Neural progenitor cell (in vitro differentiated cells): ENCODE measurements at places on chromosomes 16 and 17. TPM values are rescaled to one million over a fixed set of nuclear protein-coding genes. Genes with fewer than 3 reads are reported as not detected.
A peak's percentile ranks its signal among the peaks of the same experiment; 100 is the strongest.

DNA sequence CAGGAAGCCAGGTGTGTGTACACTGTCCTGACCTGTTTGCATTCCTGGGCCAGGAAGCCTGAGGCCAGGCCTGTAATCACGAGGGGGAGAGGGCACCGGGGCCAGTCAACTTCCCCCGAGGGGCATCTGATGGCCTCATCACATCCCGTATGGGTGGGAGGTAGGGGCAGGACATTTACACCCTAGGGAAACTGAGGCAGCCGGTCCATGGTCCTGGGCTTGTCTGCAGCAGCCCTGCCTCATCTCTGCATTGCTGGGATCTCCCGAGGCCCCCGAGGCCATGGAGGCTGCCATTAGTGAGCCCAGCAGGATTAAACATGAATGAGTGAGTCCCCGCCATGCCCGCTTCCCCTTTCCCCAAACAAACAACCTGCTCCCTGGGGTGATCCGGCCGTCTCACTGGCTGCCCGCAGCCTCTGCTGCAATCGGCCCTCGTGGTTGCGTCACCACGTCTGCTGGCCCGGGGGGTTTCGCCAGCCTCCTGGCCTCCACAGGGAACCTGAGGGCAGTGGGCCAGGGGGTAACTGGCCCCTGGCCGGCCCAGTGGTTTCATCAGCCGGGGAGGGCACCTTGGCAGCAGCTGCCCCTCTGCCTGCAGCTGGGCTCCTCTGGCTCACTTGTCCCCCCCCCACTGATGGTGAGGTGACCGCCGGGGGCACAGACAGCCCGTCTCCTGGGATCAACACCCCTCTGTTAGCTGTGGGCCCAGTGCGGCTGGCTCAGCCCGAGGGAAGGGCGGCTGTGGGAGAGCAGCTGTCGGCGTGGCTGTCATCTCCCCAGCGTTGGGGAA is 88.3 kb upstream of the GSE1 start:
- peaks cover 39% of the 10 kb centered on the region for H3K4me1 ChIP-seq
- peak; percentile 51 for DNase-seq
- H3K27me3 ChIP-seq = no peaks in the 10 kb centered on the region

- peaks cover 47% of the 10 kb centered on the region for H3K4me1 ChIP-seq
- no peaks in the 10 kb centered on the region for H3K36me3 ChIP-seq
- peak; percentile 55 for DNase-seq
Observed at GRCh38 chr16:54594601-54595391, 308.2 kb upstream of the IRX3 start.

DNA sequence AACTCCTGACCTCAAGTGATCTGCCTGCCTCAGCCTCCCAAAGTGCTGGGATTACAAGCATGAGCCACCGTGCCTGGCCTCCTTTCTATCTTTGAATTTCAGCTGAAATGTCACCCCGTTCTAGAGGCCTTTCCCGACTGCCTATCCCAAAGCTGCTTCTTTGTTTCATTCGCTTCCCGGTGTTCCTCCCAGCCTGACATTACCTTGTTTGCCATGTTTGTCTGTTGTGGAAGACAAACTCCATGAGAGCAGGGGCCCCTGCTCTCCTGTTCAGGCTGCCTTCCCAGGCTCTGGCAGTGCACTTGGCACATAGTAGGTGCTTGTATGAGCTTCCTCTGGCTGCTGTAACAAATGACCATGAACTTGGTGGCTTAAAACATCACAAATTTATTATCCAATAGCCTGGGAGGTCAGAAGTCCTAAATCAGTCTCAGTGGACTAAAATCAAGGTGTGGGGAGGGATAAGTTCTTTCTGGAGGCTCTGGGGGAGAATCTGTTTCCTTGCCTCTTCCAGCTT is 2.6 kb upstream of the CCL22 start:
- DNase-seq = no peak
- no peaks in the 10 kb centered on the region for H3K27me3 ChIP-seq
- no peaks in the 10 kb centered on the region for H3K36me3 ChIP-seq
- H3K27ac ChIP-seq = no peak overlapping the region

DNA sequence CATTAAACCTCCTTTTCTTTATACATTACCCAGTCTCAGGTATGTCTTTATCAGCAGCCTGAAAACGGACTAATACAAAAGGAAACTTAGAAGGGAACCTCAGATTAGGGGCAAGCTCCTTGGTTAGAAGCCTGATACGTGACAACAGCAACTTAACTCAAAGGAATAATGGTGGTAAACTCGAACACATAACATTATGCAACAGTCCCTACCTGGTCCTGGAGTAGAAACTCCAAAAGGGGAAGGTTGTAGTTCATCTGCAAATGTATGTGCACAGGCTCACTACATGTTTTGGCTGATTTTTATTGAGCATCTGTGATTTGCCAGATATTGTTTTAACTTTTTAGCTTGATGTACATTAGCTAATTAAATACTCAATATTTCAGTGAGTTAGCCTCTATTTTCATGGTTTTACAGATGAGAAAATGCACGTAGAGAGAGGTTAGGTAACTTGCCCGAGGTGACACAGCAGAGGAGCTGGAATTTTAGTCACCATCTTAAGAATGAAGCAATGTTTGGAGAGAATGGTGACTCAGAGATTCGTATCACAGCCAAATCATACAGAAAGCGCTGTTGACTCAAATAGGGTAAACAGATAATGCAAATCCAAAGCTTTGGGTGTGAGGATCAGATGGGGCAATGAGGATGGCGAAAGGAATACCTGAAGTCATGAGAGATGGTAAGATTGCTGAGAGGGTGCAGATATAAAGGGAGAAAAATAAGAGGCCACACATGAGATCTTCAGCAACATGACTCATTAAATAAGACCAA is 194.9 kb upstream of the RBFOX1 start:
- H3K27me3 ChIP-seq = no peaks in the 10 kb centered on the region
- H3K36me3 ChIP-seq = no peaks in the 10 kb centered on the region
- peaks cover 4% of the 10 kb centered on the region for H3K4me1 ChIP-seq
- no peak for DNase-seq

DNA sequence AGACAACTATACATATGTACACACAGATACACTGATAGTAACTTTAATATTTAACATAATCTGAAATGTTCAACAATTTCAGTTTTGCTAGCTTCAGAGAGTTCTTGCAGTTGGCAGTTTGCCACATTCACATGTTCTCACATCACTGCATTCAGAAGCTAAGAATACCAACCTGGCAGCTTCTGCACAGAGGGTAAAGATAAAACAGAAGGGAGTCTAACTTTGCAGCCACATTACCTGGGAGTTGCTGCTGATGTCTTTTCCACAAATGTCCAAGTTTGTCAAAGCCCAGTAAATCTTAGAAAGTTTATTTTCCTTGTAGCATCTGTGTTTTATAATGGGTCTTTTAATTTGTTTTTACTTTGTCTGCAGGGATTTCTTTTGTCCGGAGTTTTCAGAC is 332.0 kb downstream of the BCAS3 start:
- no peak overlapping the region for H3K4me3 ChIP-seq
- H3K4me1 ChIP-seq = peaks cover 13% of the 10 kb centered on the region
- no peaks in the 10 kb centered on the region for H3K27me3 ChIP-seq
- H3K27ac ChIP-seq = no peak overlapping the region

DNA sequence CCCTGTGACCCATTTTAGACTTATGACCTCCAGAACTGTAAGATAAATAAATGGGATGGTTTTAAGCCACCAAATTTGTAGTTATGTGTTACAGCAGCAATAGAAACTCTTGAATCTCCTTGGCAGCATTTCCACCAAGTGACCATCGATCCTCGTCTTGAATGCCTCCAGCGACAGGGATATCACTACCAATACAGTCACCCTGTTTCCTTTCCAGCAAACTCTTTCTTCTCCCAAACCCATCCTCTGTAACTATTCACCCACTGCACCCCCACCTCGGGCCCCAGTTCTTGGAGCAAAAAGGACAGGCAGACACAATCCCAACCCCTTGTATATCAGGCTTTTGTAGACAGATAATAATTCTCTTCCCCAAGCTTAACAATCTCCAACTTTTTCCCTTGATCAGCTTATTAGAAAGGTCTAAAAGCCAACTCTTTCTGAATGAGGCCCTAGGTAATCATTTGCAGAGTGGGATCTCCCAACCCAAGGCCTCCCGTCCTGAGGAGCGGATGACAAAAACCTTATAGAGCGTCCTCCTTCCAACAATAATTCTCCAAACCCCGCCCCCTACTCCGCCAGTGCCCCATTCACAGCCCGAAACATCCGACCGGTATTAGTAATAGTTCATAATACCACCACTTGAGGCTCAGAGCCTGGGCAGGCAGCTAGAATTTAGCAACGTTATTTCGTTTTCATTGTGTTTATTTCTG is 14.7 kb upstream of the PLLP start:
- H3K36me3 ChIP-seq = no peaks in the 10 kb centered on the region
- peaks cover 7% of the 10 kb centered on the region for H3K27me3 ChIP-seq
- no peak overlapping the region for H3K27ac ChIP-seq
- H3K4me1 ChIP-seq = peaks cover 5% of the 10 kb centered on the region
- no peak for DNase-seq

- DNase-seq = peak; percentile 50
- H3K4me3 ChIP-seq = peak overlapping the region; percentile 71
- no peaks in the 10 kb centered on the region for H3K27me3 ChIP-seq
Observed at GRCh38 chr17:1267471-1267943, 2.7 kb upstream of the BHLHA9 start.

DNA sequence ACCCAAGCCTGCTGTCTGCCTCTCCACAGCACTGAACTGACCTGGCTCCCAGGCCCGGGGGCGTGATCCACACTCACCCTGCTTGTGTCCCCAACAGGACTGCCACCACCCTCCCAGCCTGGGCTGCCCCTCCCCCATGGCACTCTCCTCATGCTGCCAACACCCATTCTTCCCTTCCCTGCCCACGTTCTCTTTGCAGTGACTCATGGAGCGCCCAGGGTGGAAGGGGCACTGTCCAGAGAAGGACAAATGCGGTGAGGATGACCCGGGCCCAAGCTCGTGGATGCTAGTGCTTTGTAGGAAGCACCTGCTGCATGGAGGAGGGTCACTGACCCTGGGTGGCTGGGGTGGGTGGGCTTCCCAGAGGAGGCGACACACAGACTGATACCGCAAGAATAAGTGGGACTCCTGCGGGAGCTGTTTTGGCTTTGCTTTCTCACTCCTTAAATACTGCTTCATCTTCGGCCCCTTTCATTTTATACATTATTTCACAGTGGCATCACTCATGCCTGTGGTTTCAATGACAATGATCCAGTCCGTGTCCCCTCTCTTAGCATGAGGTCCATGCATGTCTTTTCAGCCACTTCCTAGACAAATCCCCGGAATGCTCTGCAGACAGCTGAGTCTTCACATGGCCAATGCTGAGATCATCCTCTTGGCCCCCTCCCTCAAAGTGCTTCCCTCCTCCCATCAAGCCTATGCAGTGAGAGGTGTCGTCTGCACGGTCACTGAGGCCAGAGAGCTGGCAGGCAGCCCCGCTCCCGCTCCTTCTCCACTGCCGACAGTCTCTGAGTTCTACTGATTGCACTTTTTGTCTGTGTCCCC is 17.6 kb downstream of the CDK5R1 start:
- H3K27ac ChIP-seq = no peak overlapping the region
- no peaks in the 10 kb centered on the region for H3K36me3 ChIP-seq
- no peaks in the 10 kb centered on the region for H3K27me3 ChIP-seq
- H3K4me1 ChIP-seq = peaks cover 5% of the 10 kb centered on the region

DNA sequence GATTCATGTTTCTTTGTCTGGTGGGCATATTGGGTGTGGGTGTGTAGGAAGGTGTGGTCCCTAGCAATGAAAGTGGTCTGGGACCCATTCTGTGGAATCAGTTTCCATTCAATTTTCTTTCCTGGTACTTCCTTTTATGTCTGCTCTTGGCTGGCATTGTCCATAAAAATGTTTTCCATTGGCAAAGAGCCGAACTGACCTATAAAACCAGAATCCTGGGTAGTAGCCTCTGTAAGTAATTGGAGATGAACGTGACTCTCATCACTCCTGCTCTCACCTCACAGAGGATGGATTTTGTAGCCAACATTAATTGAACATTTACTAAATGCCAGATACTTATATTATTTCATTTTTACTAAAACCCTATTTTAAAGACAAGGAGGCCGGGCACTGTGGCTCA is 66.5 kb upstream of the IRX3 start:
- H3K4me3 ChIP-seq = no peak overlapping the region
- DNase-seq = no peak
- peaks cover 18% of the 10 kb centered on the region for H3K4me1 ChIP-seq
- H3K27ac ChIP-seq = no peak overlapping the region
- H3K36me3 ChIP-seq = no peaks in the 10 kb centered on the region

DNA sequence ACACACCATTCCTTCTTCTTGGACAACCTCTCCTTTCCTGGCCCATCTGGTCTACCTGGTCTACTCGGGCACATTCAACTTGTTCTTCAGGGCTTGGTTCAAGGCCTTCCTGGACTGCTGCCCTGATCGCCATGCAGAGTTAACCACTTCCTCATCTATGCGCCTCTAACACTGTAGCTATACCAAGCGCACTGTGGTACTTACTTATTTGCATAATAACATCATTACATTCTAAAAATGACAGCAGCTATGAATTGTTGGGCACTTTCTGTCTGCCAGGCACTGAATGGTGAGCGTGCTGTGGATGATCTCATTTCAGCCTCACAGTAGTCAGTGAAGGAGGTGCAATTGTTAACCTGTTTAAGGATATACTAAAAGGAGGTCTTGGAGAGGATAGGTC is 66.9 kb upstream of the SDK2 start:
- H3K4me3 ChIP-seq = no peak overlapping the region
- no peak overlapping the region for H3K27ac ChIP-seq
- DNase-seq = no peak
- peaks cover 17% of the 10 kb centered on the region for H3K27me3 ChIP-seq
- H3K36me3 ChIP-seq = no peaks in the 10 kb centered on the region

- H3K4me3 ChIP-seq = no peak overlapping the region
- H3K27ac ChIP-seq = no peak overlapping the region
- H3K27me3 ChIP-seq = peaks cover 15% of the 10 kb centered on the region
- no peaks in the 10 kb centered on the region for H3K4me1 ChIP-seq
Observed at GRCh38 chr17:35289222-35289621, 46.4 kb downstream of the SLFN5 start.

- no peaks in the 10 kb centered on the region for H3K27me3 ChIP-seq
- no peaks in the 10 kb centered on the region for H3K36me3 ChIP-seq
- peaks cover 18% of the 10 kb centered on the region for H3K4me1 ChIP-seq
- DNase-seq = no peak
- H3K4me3 ChIP-seq = no peak overlapping the region
Observed at GRCh38 chr16:57175896-57176295, 9.9 kb downstream of the PSME3IP1 start.

- no peak overlapping the region for H3K4me3 ChIP-seq
- H3K27ac ChIP-seq = no peak overlapping the region
- peaks cover 18% of the 10 kb centered on the region for H3K4me1 ChIP-seq
- H3K36me3 ChIP-seq = no peaks in the 10 kb centered on the region
- no peaks in the 10 kb centered on the region for H3K27me3 ChIP-seq
Observed at GRCh38 chr16:16790597-16790996, 411.7 kb downstream of the NPIPA7 start.

- no peaks in the 10 kb centered on the region for H3K36me3 ChIP-seq
- no peak for DNase-seq
- no peak overlapping the region for H3K27ac ChIP-seq
- H3K4me3 ChIP-seq = no peak overlapping the region
Observed at GRCh38 chr17:39600288-39600996, 7.3 kb downstream of the NEUROD2 start.

GRCh38 chr16:55437625-55438024 is 41.4 kb upstream of the MMP2 start:
- DNase-seq = no peak
- no peak overlapping the region for H3K4me3 ChIP-seq
- H3K27me3 ChIP-seq = no peaks in the 10 kb centered on the region
- H3K27ac ChIP-seq = no peak overlapping the region

C16orf96 gene
- 0.11 and 0.99 TPM in 2 replicates for total RNA-seq

ALOX15 gene
- 0.12 TPM in 1 of 2 replicates, not detected in the other for total RNA-seq

KRTAP1-4 gene
- not detected in 2 replicates for total RNA-seq
